ENCODE measurements at places on chromosomes 1 and 21.

DNA sequence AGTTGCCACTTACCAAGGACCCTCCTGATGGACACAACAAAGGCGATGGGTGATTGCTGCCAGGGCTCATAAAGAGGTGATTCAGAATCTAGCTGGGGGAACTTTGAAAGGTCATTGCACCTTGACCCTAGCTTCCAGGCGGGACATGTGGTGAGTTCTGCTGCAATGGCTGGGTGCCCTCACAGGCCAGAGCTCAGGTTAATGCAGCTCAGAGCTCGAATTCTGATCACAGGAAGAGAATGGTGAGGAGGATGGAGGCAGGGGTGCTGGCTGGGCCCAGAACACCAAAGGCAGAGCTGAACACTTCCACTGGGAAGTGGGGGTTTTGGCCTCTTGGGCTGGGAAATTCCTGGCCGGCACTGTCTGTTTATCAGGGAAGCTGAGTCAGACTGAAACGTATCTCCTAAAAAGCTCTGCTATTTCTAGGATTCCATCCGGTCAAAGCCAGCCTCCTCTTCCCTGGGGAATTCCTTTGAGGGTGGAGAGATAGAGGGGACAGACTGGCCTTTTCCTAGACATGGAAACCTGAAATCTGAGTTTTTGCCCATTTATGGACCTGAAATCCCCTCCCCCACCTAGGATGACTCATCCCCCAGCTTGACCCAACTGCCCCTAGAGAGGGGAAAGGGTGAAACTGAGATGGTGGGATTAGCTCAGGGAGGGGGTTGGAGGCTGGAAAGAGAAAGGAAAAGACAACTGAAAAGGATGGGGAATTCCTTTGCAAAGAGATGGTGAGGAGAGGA lies 27.2 kb downstream of the NUAK2 start:
- DNase-seq = no peak

DNA sequence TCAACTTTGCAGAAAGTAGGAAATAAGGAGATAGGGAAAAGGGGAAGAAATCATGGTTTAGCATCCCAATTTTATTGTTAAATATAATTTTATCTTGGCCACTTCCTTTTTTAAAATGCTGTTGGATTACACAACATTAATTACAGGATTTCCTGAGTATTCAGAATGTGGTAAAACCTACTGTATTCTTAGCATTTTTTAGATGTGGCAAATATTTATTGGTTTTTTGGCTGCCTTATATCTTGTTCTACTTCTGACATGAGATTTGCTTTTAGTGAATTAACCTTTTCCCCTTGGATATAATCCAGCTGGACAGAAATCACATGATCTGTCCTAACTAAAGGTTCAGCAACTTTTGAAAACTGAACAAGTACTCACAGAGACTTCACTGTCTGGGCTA lies 104.9 kb downstream of the PTGS2 start:
- no peak for DNase-seq

DNA sequence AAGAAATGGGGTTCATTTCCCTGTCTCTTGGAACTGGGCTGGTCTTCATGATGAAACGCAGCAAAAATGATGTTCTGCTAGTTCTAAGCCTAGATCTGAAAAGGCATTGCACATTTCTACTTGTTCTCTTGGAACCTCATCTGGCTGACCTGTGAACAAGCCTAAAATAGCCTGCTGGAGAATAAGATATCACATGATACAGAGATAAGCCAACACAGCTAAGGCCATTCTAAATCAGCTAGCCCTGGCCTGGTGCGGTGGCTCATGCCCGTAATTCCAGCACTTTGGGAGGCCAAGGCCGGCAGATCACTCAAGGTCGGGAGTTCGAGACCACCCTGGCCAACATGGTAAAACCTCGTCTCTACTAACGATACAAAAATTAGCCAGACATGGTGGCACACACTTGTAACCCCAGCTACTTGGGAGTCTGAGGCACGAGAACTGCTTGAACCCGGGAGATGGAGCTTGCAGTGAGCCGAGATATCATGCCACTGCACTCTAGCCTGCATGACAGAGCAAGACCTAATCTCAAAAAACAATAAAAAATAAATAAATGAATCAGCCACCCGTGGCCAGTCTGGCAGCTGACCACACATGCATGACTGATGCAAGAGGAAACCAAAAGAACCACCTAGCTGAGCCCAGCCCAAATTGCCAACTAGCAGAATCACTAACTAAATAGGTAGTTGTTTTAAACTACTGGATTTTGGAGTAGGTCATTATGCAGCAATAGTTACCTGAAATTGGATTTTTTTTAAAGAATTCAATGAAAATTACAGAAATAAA lies 18.0 kb downstream of the CD244 start:
- no peak for DNase-seq

DNA sequence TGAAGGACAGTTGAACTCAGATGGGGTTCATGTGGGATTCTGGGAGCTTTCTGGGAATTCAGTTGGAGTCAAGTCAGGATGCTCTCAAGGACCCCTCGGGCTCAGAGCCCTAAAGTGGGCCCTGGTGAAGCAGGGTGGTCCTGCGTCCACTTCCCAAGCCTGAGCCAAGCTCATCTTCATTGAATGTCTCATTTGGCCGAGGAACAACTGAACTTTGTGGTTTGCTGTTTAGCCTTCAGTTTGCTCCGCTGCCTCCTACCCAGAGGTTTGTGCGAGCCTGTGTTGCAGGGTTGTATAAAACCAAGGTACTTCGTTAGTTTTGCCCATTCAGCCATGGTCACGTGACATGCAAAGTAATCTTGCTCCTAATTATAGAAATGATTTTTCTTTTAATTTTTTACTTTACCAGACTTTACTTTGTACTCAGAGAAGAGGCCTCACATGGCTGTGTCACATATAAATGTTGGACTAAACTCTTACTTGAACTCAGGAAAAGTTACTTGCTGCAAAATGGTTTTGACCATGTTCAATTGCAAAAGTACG lies 49.7 kb downstream of the B3GALT5 start:
- DNase-seq = no peak

Measured in HuH-7 (cell line).